ENCODE measurements at places on chromosomes 1 and 21.

DNA sequence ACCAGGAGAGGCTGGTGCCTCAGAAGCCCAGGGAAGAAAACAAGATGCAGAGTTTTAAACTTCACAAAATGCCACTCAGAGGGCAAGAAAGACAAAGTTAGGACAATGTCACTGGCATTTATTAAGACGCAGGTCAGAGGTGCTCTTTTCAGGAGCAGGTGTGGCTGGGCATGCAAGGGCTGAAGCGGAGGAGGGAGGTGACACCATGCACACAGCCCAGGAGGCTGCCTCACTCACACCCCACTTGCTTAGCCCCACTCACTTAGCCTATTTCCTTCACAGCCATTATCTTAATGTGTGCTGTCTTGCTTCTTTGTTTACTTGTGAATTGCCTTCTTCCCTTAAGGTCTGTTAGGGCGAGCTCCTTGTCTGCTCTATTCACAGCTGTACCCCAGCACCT is 17.2 kb downstream of the HIVEP3 start:
- no peak for DNase-seq

DNA sequence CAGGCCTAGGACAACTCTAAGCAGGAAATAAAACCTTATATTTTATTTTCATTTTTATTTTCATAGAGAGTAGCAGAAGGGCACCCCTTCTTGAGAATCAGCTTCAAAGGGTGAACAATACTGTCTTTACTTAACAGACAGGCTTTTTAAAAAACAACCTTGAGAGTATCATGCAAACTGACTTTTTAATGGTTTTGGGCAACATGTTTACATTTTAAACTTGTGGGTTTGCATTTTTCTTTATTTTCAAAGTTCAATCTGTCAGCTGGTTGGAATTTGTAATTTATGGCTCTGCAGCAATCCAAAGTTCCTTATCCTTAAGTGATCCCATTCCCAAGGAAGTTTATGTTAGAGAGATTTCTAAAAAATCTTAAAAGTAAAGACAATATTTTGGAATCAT is 392.3 kb upstream of the ADAMTS5 start:
- DNase-seq, result no peak

DNA sequence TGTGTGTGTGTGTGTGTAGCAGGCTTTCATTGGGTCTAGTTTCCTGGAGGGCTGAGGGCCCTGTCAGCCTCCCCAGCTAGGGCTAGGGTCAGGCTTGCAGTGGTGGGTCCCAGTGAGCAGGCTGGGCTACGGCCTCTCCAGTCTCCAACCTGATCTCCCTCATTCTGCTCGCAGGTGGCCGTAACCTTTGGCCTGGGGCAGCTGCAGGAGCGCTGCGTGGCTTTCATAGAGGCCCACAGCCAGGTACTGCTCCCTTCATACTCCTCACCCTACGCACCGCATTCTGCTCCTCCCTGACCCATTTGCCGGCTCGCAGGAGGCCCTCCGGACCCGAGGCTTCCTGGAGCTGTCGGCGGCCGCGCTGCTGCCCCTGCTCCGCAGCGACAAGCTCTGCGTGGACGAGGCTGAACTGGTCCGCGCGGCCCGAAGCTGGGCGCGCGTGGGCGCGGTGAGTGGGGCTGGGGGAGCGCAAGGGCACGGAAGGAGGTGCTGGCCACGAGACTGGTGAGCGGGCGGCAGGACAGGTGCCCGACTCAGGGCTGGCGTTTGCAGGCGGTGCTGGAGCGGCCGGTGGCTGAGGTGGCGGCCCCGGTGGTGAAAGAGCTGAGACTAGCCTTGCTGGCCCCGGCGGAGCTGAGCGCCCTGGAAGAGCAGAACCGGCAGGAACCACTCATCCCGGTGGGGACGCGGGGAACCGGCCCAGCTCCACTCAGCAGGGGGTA is 4.7 kb downstream of the BTBD19 start:
- DNase-seq, result no peak

DNA sequence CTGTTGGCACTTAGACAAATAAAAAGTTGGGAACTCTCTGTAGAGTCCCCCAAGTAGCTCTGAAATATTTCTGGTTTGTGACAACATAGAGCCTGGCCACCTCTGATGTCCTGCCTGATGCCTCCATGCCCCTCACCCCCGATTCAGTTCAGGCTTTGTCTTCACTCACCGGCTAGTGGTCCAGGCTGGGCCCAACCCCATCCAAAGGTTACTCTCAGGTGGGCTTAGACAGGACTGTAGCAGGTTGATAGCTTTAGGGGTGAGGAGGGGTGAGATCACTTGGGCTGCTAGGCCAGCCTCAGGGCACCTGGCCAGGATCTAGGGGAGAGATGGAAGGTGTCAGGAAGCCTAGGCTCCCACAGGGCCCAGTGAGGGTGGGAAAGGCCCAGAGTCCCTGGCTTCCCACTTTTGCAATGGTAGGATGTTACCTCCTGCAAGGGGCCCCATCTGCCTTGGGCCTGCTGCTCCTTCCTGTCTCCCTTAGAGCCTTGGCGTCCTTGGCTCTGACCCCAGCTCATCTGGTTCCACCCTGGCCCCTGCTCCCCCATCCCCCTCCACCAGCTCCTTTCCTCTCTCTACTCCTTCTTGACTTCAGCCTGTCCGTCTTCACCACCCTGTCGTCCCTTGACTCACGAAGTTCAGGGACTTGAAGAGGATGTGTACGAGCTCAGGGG is 6.7 kb downstream of the EPS8L3 start:
- DNase-seq, result no peak

- no peak for DNase-seq
Measured at GRCh38 chr21:14569026-14569621, 23.0 kb upstream of the SAMSN1 start.

- no peak for DNase-seq
Measured at GRCh38 chr1:81634294-81634693, 166.4 kb upstream of the ADGRL2 start.

DNA sequence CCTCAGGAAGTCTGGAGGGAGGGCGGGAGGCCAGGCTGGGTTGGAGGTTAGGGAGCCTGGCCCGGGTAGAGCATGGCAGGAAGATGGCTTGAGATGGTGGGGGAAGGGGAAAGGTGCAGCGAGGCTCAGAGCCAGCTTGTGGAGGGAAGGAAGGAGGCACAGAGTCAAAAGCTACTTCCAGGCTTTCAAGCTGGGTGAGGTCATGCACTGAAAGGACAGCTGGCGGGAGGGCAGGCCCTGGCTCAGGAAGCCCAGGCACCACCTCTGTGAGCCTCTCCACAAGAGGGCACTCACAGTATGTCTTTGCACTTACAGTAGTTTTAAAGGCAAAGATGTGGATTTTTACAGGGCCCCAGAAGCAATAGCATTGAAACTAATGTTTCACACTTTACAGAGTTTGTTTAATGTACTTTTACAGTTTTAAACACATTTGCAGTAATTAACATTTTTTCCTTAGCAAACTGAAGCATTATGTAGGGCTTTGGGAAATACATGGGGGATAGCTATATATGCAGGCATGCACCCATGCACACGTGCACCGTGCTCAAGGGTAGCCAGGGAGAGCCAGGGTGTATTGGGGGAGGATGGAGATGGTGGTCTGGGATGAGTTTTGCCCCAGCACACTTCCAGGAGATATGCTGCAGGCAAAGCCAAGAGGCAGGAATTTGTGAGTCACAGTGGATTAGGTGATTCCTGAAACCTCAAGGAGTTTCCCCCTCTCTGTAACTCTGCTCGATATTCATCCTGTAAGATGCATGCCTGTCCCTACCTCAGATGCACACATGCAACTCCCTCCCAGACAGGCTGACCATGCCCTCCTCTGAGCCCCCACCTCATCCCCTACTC is 6.1 kb upstream of the ADAM15 start:
- no peak for DNase-seq

DNA sequence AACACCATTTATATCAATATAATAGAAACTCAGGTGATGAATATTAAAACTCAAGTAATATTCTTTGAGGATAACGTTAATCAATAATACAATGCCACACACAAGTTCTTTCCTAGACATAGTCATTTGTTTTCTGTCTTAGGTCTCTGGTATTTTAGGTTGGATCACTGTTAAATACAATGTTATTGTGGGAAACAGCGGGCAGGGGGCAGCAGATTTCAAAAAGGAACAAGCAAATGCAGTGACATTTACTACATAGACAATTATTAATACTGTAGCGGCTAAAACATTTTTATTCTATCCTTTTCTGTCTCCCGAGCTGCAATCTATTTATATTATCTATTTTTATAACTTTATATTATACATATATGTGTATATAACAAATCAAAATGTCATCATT is 186.4 kb upstream of the ZNHIT6 start:
- no peak for DNase-seq

GRCh38 chr1:155192346-155193274 is 15.1 kb downstream of the THBS3 start:
- DNase-seq, result no peak

- DNase-seq, result no peak
Measured at GRCh38 chr1:226864311-226864710, 6.1 kb upstream of the PSEN2 start.

DNA sequence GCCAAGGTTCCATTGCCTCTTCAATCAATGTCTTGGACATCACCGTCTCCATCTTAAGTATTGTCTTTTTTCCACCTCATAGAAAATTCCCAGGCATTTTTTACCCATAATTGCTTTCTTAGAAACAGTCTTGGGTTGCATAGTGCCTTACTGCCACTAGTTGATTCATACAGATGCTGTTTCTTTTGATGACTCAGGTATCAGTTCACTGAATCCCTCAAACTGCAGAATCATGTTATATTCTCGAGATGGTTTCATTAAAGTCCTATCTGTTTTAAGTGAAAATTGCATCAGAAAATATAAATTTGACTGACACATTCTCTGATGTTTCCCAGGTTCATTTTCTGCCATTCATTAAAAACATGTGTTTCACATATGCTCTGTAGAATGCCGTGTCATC is 1489.1 kb downstream of the BRINP3 start:
- DNase-seq, result no peak

DNA sequence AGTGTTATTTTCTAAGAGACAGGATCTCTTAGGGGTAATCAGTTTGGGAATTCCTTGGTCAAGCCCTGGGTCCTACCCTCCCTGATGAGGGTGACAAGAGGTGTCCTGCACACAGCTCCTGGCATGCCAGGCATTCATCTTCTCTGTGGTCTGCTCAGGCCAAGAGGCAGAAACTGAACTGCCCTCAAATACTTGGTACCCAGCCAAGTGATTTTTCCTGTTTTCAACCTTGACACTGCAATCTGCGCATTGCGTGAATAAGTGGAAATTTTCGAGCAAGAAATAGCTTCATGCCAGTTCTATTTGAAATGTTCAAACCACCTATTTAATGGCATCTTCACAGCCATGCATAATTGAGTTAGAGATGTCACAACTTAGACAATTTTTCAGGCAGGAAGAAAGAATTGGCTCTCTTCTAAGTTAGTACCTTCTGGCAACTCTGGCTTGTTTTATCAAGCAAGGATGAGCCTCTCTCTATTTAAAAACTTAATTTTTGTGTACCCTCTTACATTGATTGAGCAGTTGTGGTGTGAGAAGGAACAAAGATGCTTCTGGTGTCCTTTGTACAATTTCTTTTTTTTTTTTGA is 27.0 kb downstream of the DNM3 start:
- DNase-seq, result no peak

GRCh38 chr1:241630899-241631298 is 9.3 kb downstream of the CHML start:
- no peak for DNase-seq

GRCh38 chr1:218380125-218380977 is 35.2 kb downstream of the TGFB2 start:
- no peak for DNase-seq
